ENCODE measurements at places on chromosomes 12 and 14.

DNA sequence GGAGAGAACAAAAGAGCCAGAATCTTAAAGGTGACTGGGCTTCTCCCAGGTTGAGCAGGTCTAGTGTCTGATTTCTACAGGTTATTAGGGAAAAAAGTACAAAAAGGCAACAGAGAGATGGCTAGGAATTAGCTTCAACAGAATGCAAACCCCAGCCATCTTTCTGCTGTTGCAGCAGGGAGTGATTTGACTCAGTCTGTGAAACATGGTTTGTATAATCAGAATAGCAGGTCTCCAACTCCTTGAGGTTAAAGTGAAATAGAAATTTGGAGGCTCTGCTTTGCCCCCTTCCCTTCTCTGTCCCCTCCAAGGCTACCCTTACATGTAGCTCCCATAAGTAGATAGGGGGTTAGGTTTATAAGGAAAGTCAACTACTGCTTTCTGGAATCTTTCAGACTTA lies 105.8 kb downstream of the AKAP6 start:
- no peaks in the 10 kb centered on the region for H3K36me3 ChIP-seq
- H3K27ac ChIP-seq = no peak overlapping the region
- no peaks in the 10 kb centered on the region for H3K27me3 ChIP-seq
- no peak overlapping the region for H3K4me3 ChIP-seq
- H3K4me1 ChIP-seq = peaks cover 2% of the 10 kb centered on the region

DNA sequence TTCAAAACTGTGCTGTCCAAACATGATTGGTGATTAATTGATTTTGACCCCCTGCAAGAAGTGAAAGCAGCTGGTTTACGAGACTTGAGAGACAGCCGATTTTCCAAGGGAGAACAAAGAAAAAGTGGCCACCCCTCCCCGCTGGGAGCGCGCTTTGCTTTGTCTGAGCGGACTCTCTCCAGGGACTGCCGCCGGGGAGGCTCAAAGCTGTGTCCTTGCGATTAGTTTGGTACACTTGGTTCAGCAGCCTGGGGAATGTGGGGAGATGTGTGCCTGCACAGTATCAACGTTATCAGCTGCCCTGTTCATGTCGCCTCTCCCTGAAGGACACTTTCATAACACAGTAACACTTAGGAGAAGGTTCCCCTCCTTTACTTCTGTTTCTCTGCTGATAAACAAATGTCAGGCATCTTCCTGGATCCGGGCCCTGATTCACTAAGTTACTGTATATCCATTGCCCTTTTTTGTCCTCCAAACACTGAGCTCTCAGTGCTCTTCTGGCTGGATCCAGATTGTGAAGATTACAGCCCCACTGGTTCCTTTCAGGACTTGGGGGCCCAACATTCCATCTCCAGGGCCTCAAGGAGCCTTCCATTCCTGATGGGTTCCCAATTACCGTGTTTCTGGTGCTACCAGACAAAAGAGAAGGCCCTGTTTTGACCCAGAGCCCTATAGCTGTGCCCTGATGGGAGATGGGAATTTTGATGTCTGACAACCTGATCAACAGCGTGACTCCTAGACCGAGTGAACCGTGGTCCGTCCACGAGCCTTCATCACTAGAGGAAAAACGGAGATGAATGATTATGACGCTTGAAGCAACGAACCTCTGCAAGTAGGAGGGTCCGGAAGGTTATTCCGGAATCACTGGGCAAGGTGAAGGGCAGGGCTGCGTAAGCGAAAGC lies 31.7 kb upstream of the TUBA1C start:
- no peaks in the 10 kb centered on the region for H3K27me3 ChIP-seq
- peaks cover 26% of the 10 kb centered on the region for H3K4me1 ChIP-seq
- H3K4me3 ChIP-seq = peak overlapping the region; percentile 80
- no peak for DNase-seq
- peak overlapping the region; percentile 86 for H3K27ac ChIP-seq
- no peaks in the 10 kb centered on the region for H3K36me3 ChIP-seq

GRCh38 chr14:24889843-24890242 lies 160.1 kb downstream of the STXBP6 start:
- H3K27ac ChIP-seq = no peak overlapping the region
- no peak overlapping the region for H3K4me3 ChIP-seq

GRCh38 chr12:93297032-93297431 lies 80.7 kb upstream of the NUDT4 start:
- H3K4me1 ChIP-seq = peaks cover 9% of the 10 kb centered on the region
- no peaks in the 10 kb centered on the region for H3K36me3 ChIP-seq
- H3K4me3 ChIP-seq = no peak overlapping the region
- no peaks in the 10 kb centered on the region for H3K27me3 ChIP-seq
- H3K27ac ChIP-seq = no peak overlapping the region
- no peak for DNase-seq

DNA sequence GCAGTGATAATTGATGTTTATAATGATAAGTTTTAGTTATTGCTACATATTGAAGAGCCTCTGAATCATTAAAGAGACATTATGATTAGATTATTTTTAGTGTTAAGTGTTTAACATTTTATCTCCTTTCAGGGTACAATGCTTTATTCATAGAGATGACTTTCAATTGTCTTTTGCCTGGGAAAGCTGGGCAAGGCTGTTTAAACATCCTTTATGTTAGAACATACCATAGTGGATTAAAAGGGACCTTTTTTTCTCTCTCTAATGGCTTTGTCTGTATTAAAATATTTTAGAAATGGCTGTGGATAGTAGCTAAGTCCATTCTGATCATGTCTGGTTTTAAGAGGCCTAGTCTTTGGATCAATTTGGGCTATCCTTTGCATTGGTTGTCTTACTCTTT lies 427.5 kb upstream of the MIS18BP1 start:
- no peak for DNase-seq
- no peak overlapping the region for H3K27ac ChIP-seq
- H3K4me1 ChIP-seq = no peaks in the 10 kb centered on the region
- no peak overlapping the region for H3K4me3 ChIP-seq
- H3K36me3 ChIP-seq = no peaks in the 10 kb centered on the region

Data from activated naive CD8-positive, alpha-beta T cell treated with anti-CD3 and anti-CD28 coated beads, Interleukin-2, amount 50 U/mL, for 24 hours (primary cell).